ENCODE measurements at places on chromosomes 4 and X.

DNA sequence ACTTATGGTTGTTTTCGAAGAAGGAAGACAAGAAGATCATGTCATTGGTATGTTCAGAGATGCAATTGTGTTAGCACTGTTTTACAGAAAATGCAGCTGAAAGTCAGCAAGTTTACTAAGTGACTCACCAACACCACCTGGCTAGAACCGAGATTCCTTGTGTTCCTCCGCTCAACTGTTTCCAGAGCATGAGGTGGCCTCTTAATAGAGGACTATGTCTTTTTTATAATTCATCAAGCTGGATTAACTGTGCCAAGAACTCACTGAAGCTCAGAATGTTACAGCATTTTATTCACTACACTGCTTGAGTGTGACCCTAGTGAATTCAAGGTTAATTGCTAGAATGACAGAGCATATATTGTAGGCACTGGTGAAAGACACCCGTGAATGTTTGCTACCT, 1573.5 kb upstream of the TENM3 start:
- H3K36me3 ChIP-seq = no peaks in the 10 kb centered on the region
- H3K4me3 ChIP-seq = no peak overlapping the region
- no peak for DNase-seq
- H3K4me1 ChIP-seq = peaks cover 1% of the 10 kb centered on the region

GRCh38 chr4:121796283-121796682, 4.8 kb upstream of the EXOSC9 start:
- peaks cover 2% of the 10 kb centered on the region for H3K4me1 ChIP-seq
- no peaks in the 10 kb centered on the region for H3K27me3 ChIP-seq
- H3K27ac ChIP-seq = peak overlapping the region; percentile 85

DNA sequence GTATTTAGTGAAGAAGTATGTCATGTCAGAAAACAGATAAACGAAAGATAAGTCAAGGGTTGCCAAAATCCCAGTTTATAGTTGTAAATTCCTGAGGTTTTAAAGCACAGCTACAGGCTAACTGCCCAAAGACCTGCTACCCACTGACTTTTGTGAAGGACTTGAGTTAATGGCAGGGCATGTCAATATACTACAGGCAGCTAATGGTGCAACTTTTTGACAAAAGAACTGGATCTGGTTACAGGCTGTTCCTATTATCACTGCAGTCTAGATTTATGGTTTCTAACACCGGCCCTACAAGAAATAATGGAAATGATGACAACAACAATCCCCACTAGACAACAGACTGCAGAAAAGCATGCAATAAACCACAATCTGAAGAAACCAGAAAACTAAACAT, 6.4 kb downstream of the SCML2 start:
- no peak for DNase-seq
- H3K4me1 ChIP-seq = no peaks in the 10 kb centered on the region
- no peak overlapping the region for H3K27ac ChIP-seq
- H3K27me3 ChIP-seq = no peaks in the 10 kb centered on the region
- no peaks in the 10 kb centered on the region for H3K36me3 ChIP-seq

- H3K4me1 ChIP-seq = peaks cover 3% of the 10 kb centered on the region
- H3K27ac ChIP-seq = no peak overlapping the region
- no peaks in the 10 kb centered on the region for H3K27me3 ChIP-seq
- DNase-seq = no peak
- no peaks in the 10 kb centered on the region for H3K36me3 ChIP-seq
These were observed 9.2 kb downstream of the MAMLD1 start for GRCh38 chrX:150372280-150372679.

GRCh38 chr4:27098034-27098433, 237.4 kb downstream of the STIM2 start:
- DNase-seq = no peak
- H3K36me3 ChIP-seq = no peaks in the 10 kb centered on the region
- peaks cover 20% of the 10 kb centered on the region for H3K4me1 ChIP-seq

DNA sequence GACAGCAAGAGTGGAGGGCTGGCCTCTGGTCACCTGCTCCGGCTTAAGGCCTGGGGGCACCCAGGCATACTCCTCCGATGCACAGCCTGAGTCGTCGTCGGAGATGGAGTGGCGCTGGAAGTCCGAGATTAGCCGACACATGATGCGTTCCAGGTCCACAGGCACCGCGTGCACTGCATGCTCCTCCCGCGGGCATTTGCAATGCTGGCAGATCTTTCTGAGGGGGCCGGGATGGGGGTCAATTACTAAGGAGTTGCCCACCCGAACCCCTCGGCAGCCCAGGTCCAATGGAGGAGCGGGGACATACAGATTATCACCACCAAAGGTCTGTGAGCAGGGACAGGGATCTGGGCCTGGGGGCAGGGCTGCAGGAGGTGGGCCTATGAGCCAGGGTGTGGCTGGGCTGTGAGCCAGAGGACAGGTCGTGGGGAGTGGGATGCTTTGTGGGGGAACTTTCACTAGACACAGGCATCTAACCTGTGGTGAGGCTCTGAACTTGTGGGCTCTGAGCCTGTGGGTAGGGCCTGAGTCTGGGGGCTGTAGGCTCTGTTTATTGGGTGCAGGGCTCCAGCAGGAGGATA, 2.4 kb downstream of the PRICKLE3 start:
- H3K4me1 ChIP-seq = no peaks in the 10 kb centered on the region
- H3K4me3 ChIP-seq = peak overlapping the region; percentile 46
- no peaks in the 10 kb centered on the region for H3K27me3 ChIP-seq
- H3K27ac ChIP-seq = no peak overlapping the region

GRCh38 chr4:102627831-102628523, 126.8 kb downstream of the NFKB1 start:
- DNase-seq = no peak
- H3K36me3 ChIP-seq = peaks cover 2% of the 10 kb centered on the region
- H3K27ac ChIP-seq = no peak overlapping the region
- no peak overlapping the region for H3K4me3 ChIP-seq
- no peaks in the 10 kb centered on the region for H3K4me1 ChIP-seq

DNA sequence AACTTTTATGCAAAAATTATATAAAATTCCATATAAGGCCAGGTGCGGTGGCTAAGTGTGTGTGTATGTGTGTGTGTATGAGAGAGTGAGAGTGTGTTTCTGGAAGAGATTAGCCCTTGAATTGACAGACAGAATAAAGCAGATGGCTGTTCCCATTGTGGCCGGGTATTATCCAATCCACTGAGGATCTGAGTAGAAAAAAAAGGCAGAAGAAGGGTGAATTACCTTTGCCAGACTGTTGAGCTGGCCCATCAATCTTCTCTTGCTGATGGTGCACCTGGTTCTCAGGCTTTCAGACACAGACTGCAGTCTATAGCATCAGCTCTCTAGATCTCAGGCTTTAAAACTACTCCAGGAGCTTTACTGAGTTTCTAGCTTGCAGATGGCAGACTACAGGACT, 92.2 kb upstream of the SLIT2 start:
- H3K36me3 ChIP-seq = no peaks in the 10 kb centered on the region
- H3K27ac ChIP-seq = no peak overlapping the region
- H3K4me3 ChIP-seq = no peak overlapping the region
- DNase-seq = no peak
- H3K4me1 ChIP-seq = no peaks in the 10 kb centered on the region

DNA sequence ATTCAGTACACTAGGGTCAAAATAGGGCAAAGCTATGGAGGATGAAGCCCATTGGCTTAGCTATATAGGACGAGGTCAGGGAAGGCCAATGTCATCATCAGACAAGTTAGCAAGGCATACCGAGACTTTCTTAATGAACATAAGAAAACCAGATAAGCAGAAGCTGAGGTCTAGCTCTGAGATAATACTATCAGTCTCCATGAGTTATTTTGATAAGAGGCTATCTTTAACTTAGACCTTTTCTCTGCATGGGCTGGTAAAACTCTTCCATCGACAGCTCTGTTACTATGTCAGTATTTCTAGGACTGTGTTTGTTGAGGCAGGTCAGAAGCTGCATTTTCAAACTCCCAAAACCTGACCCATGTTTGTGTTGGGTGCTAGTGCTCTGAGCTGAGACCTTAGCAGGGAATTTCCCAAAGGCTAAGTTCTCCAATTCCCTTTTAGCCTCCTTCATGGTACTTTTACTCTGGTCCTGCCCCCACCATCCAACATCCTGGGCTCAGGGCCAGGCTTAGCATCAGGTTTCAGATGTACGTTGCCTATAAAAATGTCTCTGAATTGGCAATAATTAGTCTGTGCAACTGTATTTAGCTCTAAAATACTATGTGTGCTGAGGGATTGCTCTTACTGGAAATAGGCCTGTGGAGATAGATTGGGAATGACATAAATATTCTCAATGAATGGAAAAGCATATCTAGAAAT, 29.3 kb upstream of the LRAT start:
- no peak overlapping the region for H3K27ac ChIP-seq
- H3K36me3 ChIP-seq = no peaks in the 10 kb centered on the region
- H3K27me3 ChIP-seq = no peaks in the 10 kb centered on the region
- DNase-seq = no peak
- peaks cover 3% of the 10 kb centered on the region for H3K4me1 ChIP-seq

DNA sequence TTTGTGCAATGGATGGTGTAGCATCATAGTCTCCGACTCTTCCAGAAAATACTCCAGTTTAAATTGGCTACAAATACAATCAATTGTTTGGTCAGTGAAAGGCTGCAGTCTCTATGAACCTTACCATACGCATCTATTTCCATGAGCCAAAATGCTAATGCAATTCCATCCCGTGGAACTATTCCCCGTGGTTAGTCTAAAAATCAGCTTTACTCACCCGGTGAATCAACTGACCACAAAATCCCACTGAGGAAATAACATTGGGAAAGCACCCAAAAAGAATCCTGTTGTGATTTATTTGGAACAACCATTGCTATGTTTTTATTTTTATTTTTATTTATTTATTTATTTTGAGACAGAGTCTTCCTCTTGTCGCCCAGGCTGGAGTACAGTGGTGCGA, 87.1 kb downstream of the DHX15 start:
- H3K27ac ChIP-seq = no peak overlapping the region
- 0 out of 2 replicates have a peak, but pooled peaks cover 2% of the 10 kb centered on the region for H3K4me1 ChIP-seq
- no peaks in the 10 kb centered on the region for H3K27me3 ChIP-seq
- peaks cover 2% of the 10 kb centered on the region for H3K36me3 ChIP-seq

DNA sequence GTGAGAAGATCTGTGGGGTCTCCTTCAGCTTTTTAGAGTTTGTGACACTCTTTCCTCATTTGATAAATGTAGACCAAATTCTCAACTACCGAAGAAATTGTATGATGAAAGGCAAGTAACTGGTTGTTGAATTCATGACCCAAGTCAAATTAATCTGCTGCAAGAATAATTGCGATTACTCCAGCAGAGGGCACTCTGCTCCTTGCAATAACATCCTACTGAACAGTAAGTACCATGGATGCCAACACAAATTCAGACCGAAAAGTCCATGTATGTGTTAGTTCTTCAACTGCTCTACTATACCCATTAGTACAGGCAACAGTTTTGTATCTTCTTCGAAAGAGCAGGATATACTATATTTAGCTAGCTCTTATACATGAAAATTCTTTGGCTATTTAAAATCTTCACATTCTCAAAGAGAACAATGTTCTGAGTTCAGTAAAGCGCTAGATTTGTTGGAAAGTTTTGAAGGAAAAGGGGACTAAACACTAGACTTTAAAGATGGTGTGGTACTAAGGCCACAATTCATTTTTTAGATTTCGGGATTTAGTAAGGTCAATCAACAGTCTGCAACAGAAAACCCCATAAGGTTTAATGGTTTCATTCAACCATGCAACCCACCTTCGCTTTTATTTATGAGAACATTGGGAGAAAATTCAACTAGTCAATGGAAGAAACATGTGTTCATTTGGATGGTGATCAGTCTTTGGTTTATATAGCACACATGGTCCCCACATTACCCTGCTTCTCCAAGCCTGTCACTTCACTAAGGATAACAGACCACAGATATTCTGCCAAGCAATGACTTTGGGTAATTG, 105.4 kb upstream of the TBC1D9 start:
- H3K27ac ChIP-seq = no peak overlapping the region
- H3K27me3 ChIP-seq = no peaks in the 10 kb centered on the region
- no peaks in the 10 kb centered on the region for H3K36me3 ChIP-seq
- peak; percentile 45 for DNase-seq
- H3K4me3 ChIP-seq = no peak overlapping the region

GRCh38 chr4:186806679-186807421, 83.2 kb upstream of the FAT1 start:
- no peaks in the 10 kb centered on the region for H3K4me1 ChIP-seq
- no peak overlapping the region for H3K4me3 ChIP-seq
- no peak overlapping the region for H3K27ac ChIP-seq
- DNase-seq = no peak
- no peaks in the 10 kb centered on the region for H3K27me3 ChIP-seq
- H3K36me3 ChIP-seq = peaks cover 8% of the 10 kb centered on the region

GRCh38 chr4:108937066-108937465, 174.2 kb upstream of the ETNPPL start:
- no peaks in the 10 kb centered on the region for H3K4me1 ChIP-seq
- H3K27me3 ChIP-seq = no peaks in the 10 kb centered on the region
- no peaks in the 10 kb centered on the region for H3K36me3 ChIP-seq
- DNase-seq = no peak
- no peak overlapping the region for H3K27ac ChIP-seq

DNA sequence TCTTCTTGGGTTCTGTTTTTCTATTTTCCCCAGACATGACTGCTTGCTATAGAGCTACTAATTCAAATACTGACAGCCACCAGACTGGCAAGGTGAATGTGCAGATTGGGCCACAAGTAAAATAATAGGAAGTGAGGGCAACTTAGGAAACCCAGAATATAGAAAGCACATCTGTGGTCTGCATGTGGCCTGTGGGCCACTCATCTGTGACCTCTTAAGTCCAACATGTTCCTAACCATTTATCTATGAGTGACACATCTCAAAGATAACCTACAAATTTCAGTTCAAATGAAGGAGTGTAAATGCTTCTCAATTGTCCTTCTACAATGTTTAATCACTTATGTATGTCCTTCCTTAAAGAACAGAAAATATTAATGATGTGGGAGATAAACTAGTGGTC, 128.9 kb downstream of the REELD1 start:
- H3K4me1 ChIP-seq = no peaks in the 10 kb centered on the region
- H3K36me3 ChIP-seq = no peaks in the 10 kb centered on the region
- DNase-seq = no peak
- H3K27ac ChIP-seq = no peak overlapping the region
- H3K27me3 ChIP-seq = no peaks in the 10 kb centered on the region

GRCh38 chr4:74111306-74111975, 12.4 kb upstream of the CXCL2 start:
- no peak overlapping the region for H3K27ac ChIP-seq
- H3K27me3 ChIP-seq = no peaks in the 10 kb centered on the region
- no peaks in the 10 kb centered on the region for H3K4me1 ChIP-seq
- no peak for DNase-seq
- no peak overlapping the region for H3K4me3 ChIP-seq

DNA sequence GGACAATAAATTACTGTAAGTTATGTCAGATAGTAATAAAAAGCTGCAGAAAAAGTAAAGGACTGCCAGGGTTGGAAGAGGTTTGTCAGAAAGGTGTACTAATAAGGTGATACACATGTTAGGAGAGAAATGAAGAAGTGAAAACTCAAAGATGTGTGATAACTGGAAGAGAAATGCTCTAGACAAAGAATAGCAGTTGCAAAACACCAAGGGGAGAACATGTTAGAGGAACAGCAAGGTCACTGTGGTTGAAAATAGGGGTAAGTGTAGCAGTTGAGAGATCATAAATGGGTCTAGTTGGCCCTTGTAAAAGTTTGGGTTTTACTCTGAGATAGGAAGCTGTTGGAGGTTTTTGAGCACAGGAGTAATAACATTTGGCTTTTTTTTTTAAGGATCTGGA, 46.9 kb downstream of the HSPA4L start:
- no peaks in the 10 kb centered on the region for H3K4me1 ChIP-seq
- H3K4me3 ChIP-seq = no peak overlapping the region
- no peak for DNase-seq
- H3K27ac ChIP-seq = no peak overlapping the region
- H3K27me3 ChIP-seq = no peaks in the 10 kb centered on the region

GRCh38 chr4:164288578-164288977, 465.4 kb upstream of the SMIM31 start:
- no peaks in the 10 kb centered on the region for H3K4me1 ChIP-seq
- DNase-seq = no peak
- no peak overlapping the region for H3K27ac ChIP-seq
